Stimulated activated CD4-positive, alpha-beta T cell treated with anti-CD3 and anti-CD28 coated beads, Interleukin-1b, Interleukin-23, amount 100 ng/mL, for 24 hours (primary cell): ENCODE measurements at places on chromosomes 4 and X.

DNA sequence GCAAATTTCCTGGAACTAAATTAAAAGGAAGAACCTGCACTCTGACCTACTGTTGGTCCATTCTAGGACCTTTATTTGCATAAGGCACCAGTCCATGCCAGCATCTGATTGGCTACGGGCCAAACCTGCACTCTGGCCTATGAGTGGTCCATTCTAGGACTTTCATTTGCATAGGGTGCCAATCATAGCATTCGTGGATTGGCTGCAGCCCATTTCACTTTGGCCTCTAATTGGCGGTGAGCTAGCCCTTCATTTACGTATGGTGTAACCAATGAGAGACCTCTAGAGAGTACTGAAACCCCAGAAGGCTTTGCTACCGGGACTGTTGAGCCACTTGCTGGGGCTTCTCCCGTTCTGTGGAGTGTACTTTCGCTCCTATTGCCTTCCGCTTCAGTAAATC is 6.1 kb upstream of the RNF175 start:
- no peak for DNase-seq

- no peak for DNase-seq
Observed at GRCh38 chr4:138821331-138821730, 194.2 kb upstream of the NOCT start.

GRCh38 chr4:25486171-25486570 is 109.1 kb downstream of the ANAPC4 start:
- no peak for DNase-seq

GRCh38 chr4:123182289-123182688 is 214.3 kb upstream of the SPRY1 start:
- DNase-seq: no peak

DNA sequence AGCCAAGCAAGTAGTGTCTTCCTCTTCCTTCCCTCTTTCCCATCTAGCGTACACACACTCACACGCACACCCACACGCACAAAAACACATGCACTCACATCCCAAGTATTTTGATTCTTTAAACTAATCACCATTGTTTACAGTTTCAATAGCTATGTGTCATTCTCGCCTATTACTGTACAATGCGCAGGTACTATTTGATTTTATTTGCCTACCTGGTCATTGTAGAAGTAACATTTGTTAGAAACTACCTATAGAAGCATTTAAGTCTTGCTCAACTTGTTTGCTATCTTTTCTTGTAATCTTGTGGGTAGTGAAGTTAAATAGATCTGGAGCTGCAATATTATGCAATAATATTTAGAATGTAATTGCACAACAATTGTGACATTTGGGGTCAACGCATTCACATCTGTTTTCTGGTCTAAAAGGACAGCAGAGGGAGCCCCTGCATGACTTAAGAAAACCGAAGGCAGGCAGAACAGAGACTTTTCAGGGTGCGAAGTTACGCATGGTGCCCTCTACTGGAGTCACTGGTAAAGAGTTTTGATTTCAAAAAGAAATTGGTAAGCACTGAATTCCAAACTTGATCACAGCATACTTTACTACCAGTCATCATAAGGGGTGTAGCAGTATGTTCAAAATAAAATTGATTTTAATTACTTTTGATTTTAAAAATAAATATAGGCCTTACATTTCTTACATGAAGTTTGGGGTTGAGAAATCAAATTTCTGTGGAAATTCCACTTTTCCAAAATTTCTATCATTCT is 503.3 kb upstream of the FAM241A start:
- no peak for DNase-seq

GRCh38 chr4:8080754-8081065 is 77.9 kb downstream of the ABLIM2 start:
- DNase-seq: no peak

DNA sequence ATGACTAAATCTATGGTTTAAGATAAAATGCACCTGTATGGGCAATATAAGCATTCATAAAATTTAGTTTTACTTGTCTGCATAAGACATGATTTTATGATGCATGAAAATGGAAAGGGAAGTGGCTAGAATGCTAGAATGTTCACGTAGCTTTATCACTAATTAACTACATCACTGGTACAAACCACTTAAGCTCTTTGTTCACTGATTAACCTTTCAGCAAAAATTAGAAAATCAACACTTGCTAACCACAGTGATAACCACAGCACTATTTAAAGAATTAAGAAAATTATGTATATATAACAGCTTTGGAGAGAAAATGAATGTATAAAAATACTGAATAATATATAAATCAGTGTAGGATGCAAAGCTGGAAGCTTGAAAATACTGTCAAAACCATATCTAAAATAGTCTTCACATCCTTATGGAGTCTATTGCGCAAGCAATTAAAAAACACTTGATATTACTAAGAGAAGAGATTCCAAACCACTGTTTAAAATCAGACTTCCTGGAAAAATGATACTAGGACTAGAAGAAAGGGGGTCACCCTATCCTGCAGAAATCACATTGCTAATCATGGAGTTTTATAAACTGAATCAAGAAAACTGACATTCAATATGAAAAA is 51.9 kb downstream of the EFHC2 start:
- DNase-seq: no peak

- no peak for DNase-seq
Observed at GRCh38 chrX:2484721-2485648, 15.8 kb downstream of the DHRSX start.

- no peak for DNase-seq
Observed at GRCh38 chrX:115233497-115234455, at the start of gene LRCH2. Gene LRCH2, minus strand, starts transcription at chrX:115234096. Its CDS starts 55 bp downstream, at chrX:115234041.

DNA sequence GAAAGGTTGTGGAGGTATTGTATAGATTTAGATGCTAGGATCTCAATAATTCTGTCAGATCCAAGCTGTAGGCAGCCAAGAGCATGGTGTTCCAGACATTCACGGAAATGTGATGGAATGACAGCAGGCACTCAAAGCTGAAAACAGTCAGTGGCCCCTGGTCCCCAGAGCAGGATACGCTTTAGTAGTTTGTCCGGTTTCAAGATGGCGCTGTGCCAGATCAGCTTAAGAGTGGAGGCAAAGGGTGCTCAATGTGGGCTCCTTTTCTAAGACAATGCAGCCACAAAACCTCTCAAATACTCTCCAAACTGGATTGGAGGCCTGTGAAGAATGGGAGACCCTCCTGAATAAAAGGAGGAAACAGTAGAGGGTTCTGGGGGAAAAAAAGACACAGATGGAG is 291.2 kb upstream of the HS3ST1 start:
- no peak for DNase-seq

GRCh38 chrX:47247206-47247998 is 14.6 kb downstream of the USP11 start:
- DNase-seq: no peak

- DNase-seq: no peak
Observed at GRCh38 chrX:84118315-84118714, 69.7 kb downstream of the RPS6KA6 start.

GRCh38 chr4:128863312-128864075 is 54.0 kb downstream of the JADE1 start:
- DNase-seq: peak; percentile 37

DNA sequence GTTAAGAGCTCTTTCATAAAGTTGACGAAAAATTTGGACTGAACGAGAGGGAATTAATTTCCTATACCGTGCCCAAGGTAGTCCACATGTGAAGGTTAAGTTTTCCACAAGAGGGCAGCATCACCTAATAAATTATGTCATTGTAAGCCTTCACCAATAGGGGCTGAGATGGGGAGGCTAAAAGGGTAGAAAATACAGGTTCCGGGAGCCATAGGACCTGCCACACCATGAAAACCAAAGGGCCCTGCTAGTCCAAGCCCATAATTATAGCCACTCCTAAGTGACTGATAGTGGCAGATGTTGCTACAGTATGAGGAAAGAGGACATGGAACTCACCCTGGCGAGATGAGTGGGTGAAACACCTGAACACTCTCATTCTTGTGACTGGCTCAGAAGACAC is 122.2 kb downstream of the SHROOM4 start:
- no peak for DNase-seq

- no peak for DNase-seq
Observed at GRCh38 chr4:173218411-173219125, 50.0 kb downstream of the GALNT7 start.

DNA sequence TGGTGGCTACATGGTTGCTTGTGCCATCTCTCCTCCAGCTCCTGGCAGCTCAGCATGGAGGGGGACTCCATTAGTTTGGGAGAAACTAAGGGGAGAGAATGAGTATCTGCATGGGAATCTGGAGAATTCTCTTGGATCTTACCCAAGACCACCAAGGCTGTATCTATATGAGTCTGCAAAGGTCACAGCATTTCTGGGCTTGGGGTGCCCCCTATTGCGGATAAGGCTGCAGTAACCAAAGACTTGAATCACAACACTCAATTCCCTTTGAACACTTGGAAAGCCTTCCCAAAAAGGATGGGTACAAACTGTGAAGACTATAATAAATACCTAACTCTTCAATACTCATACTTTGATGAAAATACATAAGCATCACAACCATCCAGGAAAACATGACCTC is 623.5 kb upstream of the NR3C2 start:
- no peak for DNase-seq

DNA sequence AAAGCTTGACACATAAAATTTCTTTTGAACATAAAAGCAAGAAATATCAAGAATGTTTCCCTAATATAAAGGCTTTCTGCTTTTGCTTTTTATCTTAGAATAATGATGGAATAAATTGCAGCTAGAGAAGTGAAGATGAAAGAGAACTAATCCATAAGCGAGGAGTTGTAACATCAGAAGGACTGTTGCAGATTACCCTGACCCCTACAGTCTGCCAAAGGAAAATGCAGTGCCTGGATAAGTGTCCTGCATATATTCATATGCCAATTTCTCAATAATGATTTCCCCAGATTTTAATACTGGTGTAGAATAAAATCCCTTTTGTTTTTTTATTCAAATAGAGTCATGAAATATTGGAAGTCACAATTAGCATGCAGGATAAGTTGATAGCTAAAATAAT is 115.9 kb downstream of the MAGEC2 start:
- no peak for DNase-seq

- no peak for DNase-seq
Observed at GRCh38 chr4:55136634-55137033, 11.2 kb upstream of the KDR start.

DNA sequence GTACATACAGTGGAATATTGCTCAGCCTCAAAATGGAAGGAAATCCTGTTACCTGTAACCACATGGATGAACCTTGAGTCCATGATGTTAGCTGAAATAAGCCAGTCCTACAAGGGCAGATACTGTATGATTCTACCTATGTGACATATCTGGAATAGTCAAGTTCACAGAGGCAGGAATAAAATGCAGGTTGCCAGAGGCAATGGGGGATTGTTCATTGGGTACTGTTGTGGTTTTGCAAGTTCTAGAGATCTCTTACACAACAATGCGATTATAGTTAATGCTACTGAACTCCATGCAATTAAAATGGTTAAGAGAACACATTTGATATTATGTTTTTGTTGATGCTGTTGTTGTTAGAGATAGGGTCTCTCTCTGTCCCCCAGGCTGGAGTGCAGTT is 74.6 kb downstream of the SHROOM2 start:
- DNase-seq: no peak

- DNase-seq: no peak
Observed at GRCh38 chr4:156692016-156692415, 279.6 kb downstream of the PDGFC start.

DNA sequence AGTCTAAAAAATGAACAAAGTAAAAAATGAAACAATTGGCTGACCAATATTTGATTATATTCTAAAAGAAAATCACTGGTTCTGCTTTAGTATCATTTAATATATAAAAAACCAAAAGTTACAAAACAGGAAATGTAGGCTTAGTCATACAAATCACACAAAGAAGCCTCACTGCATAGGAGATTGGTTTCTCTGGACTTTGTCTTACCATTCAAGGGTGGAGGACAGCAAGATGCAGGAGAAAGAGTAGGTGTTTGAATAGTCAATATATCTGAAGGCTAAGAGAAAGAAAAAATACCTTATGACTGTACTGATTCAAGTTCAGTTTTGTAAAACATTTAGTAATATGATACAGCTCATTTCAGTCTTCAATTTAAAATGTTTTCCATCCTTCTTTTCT is 28.6 kb upstream of the TAF9B start:
- DNase-seq: no peak

DNA sequence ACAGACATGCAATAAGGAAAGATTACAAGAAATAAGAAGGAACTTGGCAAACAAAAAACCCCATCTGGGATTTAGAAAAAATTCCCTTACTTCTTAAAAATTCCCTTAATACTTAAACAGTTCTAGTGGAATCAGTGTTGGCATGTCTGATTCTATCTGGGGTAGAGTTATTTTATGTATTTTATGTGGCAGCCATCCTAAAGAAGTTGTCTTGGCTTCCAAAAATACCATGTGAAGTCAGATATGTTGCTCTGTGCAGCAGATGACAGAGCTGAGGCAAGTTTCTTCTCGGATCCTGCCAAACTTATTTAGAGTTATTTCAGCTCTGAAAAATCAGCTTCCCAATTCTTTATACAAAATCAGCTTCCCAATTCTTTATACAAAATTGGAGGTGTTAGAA is 14.7 kb downstream of the YY2 start:
- DNase-seq: no peak

DNA sequence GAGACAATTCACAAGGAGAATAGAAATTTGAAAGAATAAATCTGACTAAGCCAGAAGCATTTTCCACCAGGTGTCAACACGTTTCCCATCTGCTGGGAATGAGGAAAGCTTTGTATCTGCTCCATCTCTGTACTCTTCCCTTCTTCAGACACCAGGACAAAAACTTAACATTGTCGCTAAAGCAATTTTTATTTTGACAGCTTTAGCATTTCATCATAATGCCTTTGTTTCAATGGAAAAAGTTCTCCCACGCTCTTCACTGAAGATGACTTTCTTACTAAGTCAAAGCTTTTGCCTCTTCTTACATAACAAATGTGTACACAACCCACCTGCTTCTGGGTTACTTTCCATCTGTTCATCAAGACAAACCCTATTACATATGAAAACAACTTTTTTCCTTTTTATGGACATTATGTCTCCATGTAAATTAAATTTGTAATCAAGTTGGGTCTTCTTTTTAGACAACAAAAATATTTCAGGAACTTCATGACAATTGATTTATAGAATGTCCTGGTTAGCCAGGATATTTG is 141.7 kb upstream of the GUCY1A1 start:
- no peak for DNase-seq

- DNase-seq: no peak
Observed at GRCh38 chr4:71211748-71212147, 127.1 kb upstream of the SLC4A4 start.

DNA sequence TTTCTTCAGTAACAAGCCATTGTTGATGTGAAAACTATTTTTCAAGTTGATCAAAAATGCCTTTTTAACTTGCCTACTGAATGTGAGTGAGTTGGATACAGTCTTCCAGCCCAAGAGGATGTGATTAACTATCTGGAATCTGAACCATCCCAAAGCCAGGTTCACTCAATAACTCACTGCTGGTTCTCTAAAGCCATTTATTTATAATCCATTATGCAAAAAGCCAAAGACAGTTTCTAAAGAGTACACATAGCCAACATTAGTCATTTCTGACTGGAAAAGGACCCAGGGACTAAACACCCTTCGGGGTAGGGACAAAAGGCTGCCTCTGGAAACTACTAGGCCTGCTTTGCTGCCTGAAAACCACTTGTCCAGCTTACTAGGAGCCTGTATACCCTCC is 109.6 kb downstream of the SHROOM4 start:
- DNase-seq: no peak
